ENCODE measurements at places on chromosomes 6 and 20. TPM values are rescaled to one million over a fixed set of nuclear protein-coding genes. Genes with fewer than 3 reads are reported as not detected.

DNA sequence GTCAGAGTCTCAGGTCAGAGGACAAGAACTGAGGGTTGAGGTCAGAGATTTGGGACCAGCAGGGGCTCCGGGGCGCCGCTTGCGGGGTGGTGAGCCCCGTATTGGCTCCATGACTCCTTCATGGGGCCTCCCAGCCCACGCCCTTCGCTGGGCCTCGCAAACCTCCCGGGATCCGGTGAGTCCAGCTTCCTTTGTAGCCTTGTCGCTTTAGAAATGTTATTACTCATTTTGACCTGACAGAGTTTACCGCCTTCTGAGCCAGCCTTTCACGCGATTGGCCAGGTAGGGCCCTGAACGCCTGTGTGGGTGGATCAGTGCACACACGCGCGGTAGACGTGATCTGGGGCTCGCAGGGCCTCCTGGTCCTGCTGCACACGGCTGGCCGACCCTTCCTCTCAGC is 181.1 kb downstream of the ERMARD start:
- no peak for DNase-seq
- H3K4me1 ChIP-seq = no peaks in the 10 kb centered on the region
- no peak overlapping the region for H3K27ac ChIP-seq
- no peaks in the 10 kb centered on the region for H3K36me3 ChIP-seq
- H3K4me3 ChIP-seq = no peak overlapping the region

DNA sequence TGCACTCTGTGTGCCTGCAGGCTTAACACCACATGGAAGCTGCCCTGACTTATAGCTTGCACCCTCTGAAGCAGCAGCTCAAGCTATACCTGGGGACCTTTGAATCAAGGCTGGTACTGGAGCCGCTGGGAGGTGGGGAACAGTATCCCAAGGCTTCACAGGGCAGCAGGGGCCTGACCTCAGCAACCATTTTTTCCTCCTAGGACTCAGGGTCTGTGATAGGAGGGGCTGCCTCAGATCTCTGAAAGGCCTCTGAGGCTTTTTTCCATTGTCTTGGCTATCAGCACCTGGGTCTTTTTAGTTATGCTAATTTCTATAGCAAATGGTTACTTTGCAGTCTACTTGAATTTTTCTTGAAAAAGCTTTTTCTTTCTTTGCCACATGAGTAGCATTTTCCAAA is 80.2 kb upstream of the OPRM1 start:
- H3K27me3 ChIP-seq = no peaks in the 10 kb centered on the region
- peak; percentile 31 for DNase-seq
- H3K36me3 ChIP-seq = no peaks in the 10 kb centered on the region
- no peak overlapping the region for H3K4me3 ChIP-seq
- no peak overlapping the region for H3K27ac ChIP-seq
- H3K4me1 ChIP-seq = peaks cover 2% of the 10 kb centered on the region

DNA sequence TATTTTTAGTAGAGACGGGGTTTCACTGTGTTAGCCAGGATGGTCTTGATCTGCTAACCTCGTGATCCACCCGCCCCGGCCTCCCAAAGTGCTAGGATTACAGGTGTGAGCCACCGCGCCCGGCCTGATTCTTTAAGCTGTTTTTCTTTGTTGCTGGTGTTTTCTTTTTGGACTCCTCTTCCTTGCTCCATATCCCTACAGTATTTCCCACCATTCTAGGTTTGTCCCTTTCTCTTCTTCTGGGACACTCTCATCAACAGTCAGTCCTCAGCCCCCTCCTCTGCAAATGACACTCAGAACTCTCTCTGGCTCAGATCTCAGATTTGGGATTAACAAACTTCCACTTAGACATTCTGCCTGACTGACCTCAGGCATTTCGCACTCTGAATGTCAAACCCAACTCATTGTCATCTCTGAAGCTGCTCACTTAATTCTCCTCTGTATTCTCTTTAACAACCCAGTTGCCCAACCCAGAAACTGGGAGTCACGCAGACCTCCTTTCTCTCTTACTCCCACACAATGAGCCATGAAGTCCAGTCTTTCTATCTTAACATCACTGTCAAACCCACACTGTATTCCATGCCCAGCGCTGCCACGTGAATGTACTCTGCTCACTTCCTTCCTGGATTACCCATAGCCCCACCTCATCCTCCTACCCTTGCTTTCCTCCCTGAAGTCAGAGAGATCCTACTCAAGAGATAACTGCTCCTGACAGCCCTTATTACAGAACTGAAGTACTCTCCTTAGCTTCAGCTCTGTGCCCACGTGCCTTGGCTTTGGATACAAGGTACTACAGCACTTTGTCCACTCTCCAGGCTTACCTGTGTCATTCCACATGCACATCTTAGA is 2.6 kb downstream of the MPIG6B start:
- no peak for DNase-seq
- H3K4me3 ChIP-seq = no peak overlapping the region
- no peaks in the 10 kb centered on the region for H3K4me1 ChIP-seq
- H3K27me3 ChIP-seq = no peaks in the 10 kb centered on the region
- peaks cover 15% of the 10 kb centered on the region for H3K36me3 ChIP-seq

DNA sequence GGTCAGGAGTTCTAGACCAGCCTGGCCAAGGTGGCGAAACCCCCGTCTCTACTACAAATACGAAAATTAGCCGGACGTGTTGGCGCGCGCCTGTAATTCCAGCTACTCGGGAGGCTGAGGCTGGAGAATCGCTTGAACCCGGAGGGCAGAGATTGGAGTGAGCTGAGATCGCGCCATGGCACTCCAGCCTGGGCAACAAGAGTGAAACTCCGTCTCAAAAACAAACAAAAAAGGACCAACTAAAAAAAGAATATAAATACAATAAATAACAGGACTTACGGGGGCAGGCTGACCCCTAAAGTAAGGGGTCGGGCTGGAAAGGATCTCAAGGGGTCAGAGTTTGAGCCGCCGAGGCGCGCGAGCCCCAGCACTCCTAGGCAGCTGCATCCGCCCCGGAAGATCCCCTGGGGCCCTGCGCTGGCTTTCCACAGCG is 509 bp upstream of the TPD52L2 start:
- peak overlapping the region; percentile 91 for H3K4me3 ChIP-seq
- peaks cover 30% of the 10 kb centered on the region for H3K36me3 ChIP-seq
- no peaks in the 10 kb centered on the region for H3K4me1 ChIP-seq
- no peaks in the 10 kb centered on the region for H3K27me3 ChIP-seq
- no peak overlapping the region for H3K27ac ChIP-seq

Gene CST9
- not detected for total RNA-seq

Gene MEI4
- 0.55 TPM for total RNA-seq

Gene EDN1
- total RNA-seq = 2.1 TPM

Gene SPATS1
- total RNA-seq = not detected

Gene RAB44
- not detected for total RNA-seq

Measured in H9 (cell line).